KBM-7 (cell line): ENCODE measurements at places on chromosomes 3 and 15.

DNA sequence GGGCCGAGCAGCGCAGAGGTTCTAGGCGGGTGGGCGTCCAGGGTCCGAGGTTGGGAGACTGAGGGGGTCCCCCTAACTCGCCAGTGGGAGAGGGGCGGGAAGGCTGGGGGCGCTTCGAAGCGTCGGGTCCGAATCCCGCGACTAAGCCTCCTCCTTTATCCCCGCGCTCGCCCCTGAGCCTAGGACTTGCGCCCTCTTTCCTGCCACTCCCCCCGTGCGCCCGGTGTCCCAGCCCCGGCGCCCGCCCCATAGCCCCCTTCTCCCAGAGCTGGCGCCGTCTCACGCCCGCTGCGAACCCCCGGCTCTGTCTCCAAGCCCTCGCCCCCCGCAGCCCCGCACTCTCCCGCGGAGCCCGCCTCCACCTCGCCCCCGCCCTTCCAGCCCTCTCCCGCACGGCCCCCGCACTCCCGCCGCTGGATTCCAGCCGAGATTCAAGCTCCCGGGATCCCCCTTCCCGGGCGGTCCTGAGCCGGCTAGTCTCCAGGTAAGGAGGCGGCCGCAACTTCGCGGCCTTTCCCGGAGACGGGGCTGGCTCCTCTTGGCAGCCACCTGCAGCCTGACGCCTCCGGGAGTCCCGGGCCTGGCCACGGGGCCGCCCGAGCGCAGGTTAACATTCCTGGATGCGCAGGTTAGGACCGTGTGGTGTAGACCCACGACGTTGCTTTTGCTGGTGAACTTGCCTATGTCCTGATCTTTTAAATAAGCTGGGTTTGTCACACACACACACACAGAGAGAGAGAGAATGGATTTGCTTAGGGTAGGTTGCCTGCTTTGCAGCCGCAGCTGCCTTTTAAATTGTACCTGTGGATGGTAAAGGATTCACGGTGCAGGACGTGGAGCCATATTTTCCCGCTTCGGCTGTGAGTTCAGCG is 563 bp downstream of the PXYLP1 start:
- peak; percentile 37 for DNase-seq

- DNase-seq = no peak
Observed at GRCh38 chr15:99603828-99604227, 38.0 kb downstream of the MEF2A start.

GRCh38 chr15:80508783-80509182 is 104.6 kb downstream of the ARNT2 start:
- no peak for DNase-seq

- no peak for DNase-seq
Observed at GRCh38 chr3:168094580-168094876, 1.2 kb downstream of the GOLIM4 start.

- no peak for DNase-seq
Observed at GRCh38 chr3:4814904-4815574, 164.2 kb upstream of the BHLHE40 start.

DNA sequence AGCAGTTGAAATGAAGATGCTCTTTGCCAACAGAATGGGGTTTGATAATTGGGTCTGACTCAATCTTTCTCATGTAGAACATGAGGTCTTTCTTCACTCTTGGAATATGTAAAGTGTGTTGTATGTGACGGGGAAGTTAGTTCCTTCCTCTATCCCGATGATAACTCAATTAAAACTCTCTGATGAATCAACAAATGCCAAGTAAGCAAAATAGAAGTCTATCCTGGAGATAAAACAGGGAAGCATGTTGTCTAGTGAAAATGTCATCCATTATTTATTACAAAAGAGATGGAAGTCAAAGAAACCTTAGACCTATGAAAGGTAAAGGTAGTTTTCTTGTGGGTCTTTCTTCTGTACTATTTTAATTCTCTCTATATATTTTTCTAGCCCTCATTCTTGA is 274.2 kb upstream of the ARRDC4 start:
- DNase-seq = no peak

GRCh38 chr3:46812237-46812791 is 50.9 kb downstream of the MYL3 start:
- no peak for DNase-seq

GRCh38 chr3:129623447-129624118 is 17.1 kb upstream of the PLXND1 start:
- DNase-seq = no peak

GRCh38 chr3:131485119-131485518 is 17.7 kb downstream of the MRPL3 start:
- DNase-seq = no peak

GRCh38 chr15:51004103-51004551 is 90.6 kb downstream of the TNFAIP8L3 start:
- peak; percentile 32 for DNase-seq

DNA sequence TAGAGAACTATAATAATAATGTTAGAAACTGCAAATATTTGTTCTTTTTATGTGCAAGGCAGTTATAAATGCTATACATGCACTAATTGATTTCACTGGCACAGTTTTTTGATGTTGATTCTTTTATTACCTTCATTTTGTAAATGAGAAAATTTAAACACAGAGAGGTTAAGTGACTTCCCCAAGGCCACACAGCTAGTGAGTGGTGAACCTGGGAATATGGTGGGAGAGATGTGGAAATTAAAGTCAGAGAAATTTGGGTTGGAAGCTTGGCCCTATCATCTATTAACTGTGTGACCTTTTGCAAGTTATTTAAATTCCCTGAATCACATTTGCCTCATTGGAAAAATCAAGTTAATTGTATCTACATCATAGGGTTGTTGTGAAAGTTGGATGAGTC is 39.6 kb upstream of the AKAP13 start:
- DNase-seq = no peak

- DNase-seq = no peak
Observed at GRCh38 chr15:86834115-86834863, 754.6 kb downstream of the AGBL1 start.

DNA sequence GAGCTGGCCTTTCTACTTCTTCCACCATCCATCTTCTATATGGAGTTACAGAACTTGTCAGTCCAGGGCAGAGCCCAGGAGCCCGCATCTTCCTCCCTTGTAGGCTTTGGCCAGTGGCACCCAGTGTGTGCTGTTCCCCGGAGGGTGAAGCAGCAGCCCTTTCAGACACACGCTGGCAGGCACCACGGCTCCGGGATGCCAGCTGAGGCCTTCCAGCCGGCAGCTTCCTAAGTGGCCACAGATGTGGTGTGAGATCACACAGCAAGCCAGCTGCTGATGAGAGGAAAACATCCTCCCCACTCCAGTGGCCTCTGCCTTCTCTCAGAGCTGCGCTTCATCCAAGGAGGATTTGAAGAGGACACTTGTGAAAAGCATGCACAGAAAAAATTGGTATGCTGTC is 24.1 kb downstream of the CRABP1 start:
- DNase-seq = no peak

- peak; percentile 89 for DNase-seq
Observed at GRCh38 chr15:71800835-71801745, 9.3 kb upstream of the NR2E3 start.

- peak; percentile 51 for DNase-seq
Observed at GRCh38 chr3:13075318-13075717, 2.1 kb upstream of the IQSEC1 start.

DNA sequence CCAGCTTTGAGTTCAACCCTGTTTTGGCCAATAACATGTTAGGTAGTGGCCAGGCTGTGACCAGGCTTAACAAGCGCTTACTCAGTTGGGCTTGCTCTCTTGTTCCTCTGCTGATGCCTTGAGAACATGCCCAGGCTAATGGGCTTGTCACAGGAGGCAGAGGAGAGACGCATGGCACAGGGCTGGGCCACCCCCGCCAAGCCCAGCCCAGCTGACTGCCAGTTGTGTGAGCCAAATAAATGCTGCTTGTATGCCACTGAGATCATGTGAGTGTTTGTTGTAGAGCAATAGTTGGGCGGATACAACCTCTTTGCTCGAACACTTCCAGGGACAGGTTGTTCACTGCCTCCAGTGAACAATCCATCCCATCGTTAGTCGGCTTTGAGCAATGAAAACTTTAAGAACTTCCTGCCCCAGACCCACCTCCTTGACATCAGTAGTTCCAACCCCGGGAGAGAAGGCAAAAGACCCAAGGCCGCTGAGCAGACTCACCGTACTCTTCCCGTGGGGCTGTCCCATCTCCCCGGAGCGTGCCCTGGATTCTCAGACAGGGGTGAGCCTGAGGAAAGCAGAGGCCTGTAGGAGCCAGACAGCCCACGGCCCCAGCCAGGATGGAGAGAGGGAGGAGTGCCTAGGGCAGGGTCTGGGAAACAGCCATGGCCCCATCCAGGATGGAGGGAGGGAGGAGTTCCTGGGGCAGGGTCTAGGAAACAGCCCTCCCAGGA is 4.1 kb downstream of the PLA2G4F start:
- DNase-seq = peak; percentile 35

DNA sequence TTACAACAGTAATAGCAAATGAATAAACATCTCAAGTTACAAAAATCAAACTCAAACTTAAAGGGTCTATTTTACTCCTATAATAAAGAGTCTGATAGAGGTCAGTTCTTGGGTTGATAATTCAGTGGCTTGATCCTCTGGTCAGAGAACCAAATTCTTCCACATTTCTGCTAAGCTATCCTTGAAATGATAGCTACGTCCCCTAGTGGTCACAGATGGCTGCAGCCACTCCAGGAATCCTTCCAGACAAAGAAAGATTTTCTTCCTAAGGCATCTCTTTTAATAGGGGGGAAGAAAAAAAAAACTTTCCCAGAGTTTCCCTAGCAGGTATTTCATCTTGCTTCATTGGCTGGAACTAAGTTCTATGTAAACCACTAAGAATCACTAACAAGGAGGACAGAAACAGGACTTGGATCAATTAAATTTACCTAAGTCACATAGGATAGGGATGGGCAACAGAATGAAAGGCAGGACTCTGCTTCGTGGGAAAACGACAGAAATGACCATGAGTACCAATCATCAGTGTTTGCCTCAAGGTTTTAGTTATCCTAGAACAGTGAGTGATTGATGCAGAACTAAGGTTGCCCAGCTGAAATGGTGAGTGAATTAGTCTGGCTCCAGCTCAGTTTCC is 160.7 kb downstream of the STAC start:
- peak; percentile 18 for DNase-seq

DNA sequence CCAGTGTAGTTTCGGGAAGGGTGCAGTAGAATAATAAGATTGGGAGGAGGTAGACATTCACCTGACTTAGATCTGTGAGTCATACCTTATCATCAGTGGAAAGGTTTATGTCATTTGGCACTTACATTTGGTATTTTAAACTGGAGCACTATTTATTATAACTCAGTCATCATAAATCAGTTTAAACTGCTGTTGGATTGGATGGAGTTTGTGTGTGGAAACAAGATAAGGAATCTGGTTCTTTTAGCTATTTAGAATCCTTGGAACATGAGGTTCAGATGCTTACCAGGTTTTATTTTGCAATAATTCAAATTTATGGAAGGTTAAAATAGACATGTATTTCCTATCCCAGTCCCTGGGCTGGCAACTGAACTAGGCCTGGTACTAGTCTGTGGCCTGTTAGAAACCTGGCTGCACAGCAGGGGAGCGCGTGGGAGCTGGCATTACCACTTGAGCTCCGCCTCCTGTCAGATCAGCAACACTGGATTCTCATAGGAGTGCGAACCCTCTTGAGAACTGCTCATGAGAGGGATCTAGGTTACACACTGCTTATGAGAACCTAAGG is 34.5 kb downstream of the ZFAND6 start:
- peak; percentile 78 for DNase-seq

DNA sequence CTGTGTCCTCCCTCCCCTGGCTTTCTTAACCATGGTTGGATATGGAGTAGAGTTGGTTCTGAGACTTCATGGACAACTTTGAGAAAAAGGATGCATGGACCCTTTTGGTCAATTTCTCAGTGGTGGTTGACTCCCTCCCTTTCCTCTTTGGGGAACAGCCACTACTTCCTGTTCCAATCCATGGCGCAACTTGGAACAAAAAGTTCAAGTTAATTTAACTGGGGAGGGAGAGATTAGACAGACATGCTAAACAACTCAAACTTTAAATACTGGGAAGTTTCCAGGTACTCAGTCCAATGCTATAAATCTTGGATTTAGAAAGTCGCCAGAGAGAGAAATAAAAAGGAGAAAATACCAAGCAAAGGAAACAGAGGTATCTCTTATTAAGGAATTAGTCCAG is 202.2 kb downstream of the PDZRN3 start:
- no peak for DNase-seq

DNA sequence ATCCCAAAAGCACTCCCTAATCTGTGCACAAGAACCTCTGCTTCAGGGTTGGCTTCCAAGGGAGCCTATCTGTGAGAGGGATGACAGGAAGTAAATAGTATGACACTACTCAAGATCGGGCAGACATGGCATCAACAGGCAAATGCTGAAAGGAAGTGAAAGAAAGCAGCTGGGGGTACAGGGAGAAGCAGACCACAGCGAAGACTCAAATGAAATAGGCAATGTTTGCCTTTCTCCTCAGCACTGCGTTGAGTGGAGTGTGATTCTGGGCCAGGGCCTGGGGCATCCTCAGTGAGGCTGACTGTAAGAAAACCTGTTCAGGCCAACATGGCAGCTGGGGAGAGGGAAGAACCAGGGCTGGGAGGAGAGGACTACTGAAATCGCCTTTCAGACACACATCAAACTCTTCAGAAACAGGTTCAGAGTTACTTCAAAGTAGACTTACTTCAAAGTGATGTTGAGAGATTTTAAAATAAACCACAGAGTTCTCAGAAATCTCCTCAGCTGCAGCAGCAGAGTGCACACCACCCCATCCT is 96.6 kb downstream of the SLC9A9 start:
- no peak for DNase-seq

- peak; percentile 29 for DNase-seq
Observed at GRCh38 chr15:97504031-97504792, 456.3 kb upstream of the ARRDC4 start.

GRCh38 chr3:39226106-39226741 is 33.8 kb upstream of the XIRP1 start:
- peak; percentile 55 for DNase-seq

- peak; percentile 92 for DNase-seq
Observed at GRCh38 chr3:48919215-48920138, 835 bp downstream of the ARIH2 start.

GRCh38 chr3:48408823-48409281 is 21.0 kb downstream of the PLXNB1 start:
- peak; percentile 21 for DNase-seq

GRCh38 chr3:31952205-31952604 is 28.9 kb downstream of the OSBPL10 start:
- no peak for DNase-seq

DNA sequence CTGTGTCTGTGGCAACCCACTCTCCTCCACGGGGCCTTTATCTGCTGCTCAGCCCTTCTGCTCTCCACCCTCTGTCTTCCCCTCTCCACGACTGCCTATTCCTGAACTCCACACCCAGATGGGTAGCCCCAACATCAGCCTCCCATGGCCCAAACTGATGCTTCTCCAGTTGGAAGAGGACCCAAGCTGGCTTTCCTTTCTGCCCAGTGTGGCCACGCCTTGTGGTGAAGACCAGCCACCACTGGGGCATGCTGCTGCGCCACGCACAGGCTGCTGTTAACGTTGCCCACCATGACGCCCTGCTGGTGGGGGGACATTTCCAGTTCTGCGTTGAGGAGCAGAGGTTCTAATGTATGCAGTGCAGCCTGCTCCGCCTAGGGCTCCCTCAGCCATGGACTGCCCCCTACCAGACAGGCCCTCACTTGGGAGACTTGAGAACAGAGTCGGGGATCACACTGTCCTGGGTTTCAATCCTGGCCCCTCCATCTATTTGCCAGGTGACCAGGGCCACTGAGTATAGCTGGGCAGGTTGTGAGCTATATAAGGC is 26.9 kb downstream of the CFAP100 start:
- DNase-seq = no peak

- DNase-seq = no peak
Observed at GRCh38 chr3:46334741-46335478, 19.0 kb upstream of the CCR2 start.
